ENCODE measurements at places on chromosomes 7 and 10.
A peak's percentile ranks its signal among the peaks of the same experiment; 100 is the strongest.

DNA sequence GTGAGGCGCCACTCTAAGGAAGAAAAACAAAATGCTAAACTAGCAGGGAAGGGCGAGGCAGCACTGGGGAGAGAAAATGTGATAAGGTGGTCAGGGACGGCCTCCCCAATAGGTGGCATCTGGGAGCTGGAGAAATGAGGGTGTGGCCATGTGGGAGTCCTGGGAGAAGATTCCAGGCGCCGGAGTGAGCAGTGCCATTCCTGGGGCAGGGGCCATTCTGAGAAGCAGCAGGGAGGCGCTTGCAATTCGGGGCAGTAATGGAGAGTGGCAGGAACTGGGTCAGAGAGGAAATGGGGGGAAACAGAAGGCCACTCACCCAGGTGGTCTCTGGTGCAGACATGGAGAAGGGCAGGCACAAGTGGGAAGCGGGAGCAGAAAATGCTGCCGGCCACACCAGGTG is 61.8 kb upstream of the LRRC18 start:
- peak; percentile 21 for DNase-seq

GRCh38 chr7:106568680-106569499 is 92.1 kb downstream of the CCDC71L start:
- DNase-seq = no peak

GRCh38 chr7:4800926-4801838 is 25.8 kb downstream of the AP5Z1 start:
- no peak for DNase-seq

DNA sequence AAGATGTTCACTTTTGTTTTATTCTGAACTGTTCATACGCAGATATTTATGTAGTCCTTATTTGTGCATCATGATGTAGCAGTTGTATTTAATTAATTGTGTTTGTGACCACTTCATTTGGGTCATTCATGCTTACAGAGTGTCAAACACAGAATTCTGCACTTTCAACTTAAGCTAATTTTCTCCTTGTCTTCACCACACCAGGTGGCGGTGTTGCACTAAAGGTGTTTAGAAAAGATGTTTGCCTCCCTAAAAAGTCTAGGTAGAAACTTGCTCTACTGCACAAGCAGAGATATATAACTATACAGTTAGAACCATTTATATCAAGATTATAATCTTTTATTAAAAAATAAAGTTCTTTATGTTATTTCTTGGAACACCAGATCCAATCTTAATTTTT is 1.3 kb upstream of the TAS2R38 start:
- DNase-seq = no peak

- no peak for DNase-seq
These were observed 211.7 kb downstream of the CCSER2 start for GRCh38 chr10:84540022-84540616.

DNA sequence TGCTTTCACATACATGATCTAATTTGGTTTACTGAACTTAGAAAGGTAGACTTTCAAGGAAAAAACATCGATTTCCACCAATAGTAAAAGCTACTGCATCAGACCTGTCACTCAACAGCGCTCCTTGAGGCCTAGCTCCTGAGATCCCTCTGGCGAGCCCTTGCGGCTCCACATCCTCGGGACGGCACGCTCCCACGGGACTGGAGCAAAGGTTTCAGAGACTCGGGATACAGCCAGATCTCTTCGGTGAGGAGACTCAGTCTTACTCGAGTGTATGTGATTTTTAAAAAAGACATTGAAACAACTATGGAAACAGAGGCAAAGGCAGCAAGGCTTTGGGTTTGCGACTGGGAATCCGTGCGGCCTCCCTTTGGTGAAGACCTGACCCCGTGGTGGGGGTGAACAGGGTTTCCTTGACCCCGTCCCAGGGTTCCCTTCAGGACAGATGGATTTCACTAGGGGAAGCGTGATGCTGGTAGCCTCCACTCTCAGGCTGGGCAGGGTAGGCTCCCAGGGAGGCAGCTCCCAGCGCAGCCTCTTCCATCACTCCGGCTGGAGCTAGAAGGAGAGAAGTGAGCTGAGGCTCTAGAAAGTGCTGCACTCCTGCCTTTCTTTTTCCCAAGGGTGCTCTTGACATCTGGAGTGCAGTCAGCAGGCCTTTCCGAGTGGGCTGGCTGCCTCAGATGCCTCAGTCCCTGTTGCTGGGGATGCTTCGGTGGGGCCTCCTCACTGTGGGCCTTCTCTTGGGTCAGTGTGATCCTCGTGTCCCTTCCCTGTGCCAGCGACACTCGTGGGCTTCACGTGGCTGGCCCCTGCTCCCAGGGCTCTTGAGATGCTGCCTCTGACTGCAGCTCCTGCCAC is 5.8 kb upstream of the ATP6V0E2 start:
- no peak for DNase-seq

- DNase-seq = no peak
These were observed 22.0 kb downstream of the VWA2 start for GRCh38 chr10:114261076-114261475.

DNA sequence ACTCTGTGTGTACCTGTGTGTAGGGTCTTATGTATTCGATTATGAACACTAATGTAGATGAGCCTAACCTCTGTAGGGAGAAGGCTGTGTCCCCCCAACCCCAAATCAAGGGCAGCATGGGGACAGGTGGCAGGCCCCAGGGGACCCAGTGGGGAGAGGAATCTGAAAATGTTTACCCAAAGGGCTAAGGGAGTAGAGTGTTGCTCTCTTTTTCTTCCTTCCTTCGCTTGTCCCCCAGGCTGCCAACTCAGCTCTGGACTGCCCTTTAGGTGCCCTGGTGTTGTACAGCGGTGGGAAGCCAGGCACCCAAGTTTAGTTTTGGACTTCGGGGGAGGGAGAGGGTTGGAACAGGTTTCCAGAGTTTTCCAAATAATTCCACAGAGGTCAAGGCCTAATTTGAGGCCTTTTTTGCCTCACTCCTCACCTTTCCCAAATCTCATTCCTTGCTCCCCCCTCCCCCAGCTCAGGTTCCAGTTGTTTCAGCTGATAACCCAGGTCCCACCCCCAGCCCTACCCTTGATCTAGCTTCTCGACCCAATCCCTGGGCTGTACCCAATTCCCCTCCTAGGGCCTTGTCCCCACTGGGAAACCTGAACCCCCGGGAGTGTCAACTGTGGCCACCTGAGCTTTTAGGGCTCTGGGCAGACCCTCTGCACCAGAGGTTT is 9.1 kb upstream of the PAX2 start:
- DNase-seq = no peak

GRCh38 chr7:78558566-78558965 is 760.0 kb downstream of the PHTF2 start:
- DNase-seq = no peak

GRCh38 chr7:94374721-94375566 is 19.8 kb upstream of the COL1A2 start:
- DNase-seq = peak; percentile 91

- no peak for DNase-seq
These were observed 200.4 kb upstream of the NFE2L3 start for GRCh38 chr7:25951414-25952260.

DNA sequence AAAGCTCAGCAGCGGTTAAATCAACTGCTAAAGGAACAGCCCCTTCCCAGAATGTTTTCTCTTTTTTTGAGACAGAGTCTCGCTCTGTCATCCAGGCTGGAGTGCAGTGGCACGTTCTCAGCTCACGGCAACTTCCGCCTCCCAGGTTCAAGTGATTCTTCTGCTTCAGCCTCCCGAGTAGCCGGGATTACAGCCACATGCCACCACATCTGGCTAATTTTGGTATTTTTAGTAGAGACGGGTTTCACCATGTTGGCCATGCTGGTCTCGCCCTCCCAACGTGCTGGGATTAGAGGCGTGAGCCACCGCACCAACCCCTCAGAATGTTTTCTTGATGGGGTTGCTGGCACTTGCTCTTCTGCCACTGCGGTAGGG is 59.8 kb upstream of the IL6 start:
- no peak for DNase-seq

- DNase-seq = no peak
These were observed 102.7 kb upstream of the TNRC18 start for GRCh38 chr7:5526100-5526905.

- DNase-seq = no peak
These were observed 5.9 kb upstream of the ADAP1 start for GRCh38 chr7:960269-960871.

- no peak for DNase-seq
These were observed 44.2 kb downstream of the ZNF438 start for GRCh38 chr10:30987463-30987862.

GRCh38 chr10:70328967-70329366 is 45.2 kb upstream of the NPFFR1 start:
- DNase-seq = no peak

DNA sequence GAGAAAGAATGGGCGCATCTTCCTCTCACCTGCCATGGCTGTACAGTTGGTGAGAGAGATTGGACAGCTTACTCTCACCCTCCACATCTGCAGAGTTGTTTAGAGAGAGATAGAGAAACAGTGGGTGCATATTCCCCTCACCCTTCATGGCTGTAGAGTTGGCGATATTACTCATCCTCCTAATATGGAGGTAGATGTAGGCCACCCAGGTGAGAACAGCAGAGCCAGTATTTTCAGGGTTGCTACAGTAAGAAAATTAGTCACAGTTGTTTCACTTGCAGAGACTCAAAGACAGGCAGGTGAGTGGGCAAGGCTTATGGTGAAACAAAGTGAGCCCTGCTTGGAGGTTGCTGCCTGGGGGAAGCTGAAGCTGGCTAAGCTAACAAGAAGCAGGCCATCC is 65.0 kb upstream of the PFKP start:
- DNase-seq = no peak
